ENCODE measurements at places on chromosomes 6 and 20.

DNA sequence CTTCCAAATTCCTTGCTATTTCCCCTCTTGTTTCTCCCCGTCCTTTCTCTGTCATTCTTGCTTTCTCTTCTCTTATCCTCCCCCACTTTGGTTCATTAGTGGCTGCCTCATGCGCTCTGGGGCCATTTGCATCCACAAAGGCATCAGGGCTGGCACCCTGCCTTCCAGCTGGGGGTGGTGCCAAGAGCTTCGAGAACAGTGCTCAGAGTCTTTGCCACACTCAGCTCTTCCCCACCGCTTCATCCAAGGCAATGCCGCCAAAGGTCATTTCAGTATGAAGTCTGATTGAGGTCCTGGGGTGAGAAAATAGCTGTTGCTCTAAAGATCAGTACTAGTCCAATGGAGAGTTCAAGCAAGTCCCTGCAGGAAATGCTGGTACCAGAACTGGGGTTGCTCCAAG, 22.7 kb downstream of the OLIG3 start:
- DNase-seq = no peak

GRCh38 chr6:14286144-14286543, 168.6 kb downstream of the CD83 start:
- no peak for DNase-seq

DNA sequence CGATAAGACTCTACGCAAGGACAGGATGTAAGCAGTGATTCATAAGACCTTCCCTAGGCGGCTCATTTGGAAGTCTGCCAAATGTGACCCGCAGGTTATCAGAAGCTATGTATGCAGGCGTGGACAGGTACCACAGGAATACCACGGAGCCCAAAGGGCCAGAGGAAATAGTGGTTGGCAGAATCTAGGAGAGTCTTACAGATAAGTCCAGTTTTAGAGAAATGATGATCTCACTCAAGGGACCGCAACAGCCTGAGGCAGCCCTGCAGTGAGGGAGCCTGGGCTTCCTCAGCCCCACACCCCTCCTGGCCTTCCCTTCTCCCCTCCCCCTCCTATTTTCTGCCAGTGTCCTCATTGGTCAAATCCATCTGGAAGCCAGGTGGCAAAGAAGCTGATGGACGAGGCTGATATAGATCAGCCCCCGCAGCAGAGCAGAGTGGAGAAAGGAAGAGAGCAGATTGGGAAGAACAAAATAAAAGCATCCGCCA, 110.6 kb downstream of the FNDC1 start:
- no peak for DNase-seq

DNA sequence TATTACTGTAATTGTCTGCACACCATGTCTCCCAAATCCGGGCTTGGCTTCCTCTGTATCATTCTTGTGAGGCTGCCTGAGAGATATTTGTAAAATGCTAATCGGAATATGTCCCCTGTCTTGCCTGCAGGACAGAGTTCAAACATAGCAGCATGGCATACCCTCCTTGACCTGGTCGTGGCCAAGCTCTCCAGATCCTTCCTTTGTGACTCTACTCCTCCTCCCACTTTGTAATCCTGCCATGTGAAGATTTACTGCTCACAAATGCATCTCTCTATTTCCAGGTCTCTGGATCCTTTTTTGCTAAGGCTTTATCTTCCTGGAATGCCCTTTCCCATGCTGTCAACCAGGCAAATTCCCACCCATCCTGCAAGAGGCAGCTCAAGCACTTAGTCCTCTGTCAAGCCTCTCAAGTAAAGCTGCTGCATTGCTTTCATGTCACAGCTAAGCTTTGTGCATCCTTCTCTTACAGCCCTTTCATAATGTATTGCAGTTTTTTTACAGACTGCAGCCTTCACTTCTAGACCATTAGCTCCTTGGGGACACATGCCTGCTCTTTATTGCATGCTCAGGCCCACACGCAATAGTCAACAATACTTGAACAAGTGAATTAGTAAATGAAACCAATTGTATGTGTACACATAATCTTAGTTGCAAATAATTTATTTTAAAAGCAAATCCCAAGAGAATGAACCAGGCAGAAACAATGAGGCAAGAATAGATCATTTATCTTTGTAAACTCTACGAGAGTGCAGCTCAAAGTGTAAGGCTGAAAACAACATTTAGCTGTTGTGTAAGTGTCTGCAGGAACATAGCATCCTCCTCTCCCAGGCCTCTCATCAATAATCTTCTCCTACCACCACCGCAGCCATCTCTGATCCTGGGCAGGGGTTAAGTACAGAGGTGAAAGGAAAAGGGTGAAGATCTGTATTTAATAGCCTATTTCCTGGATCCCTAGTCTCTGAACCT, 45.8 kb downstream of the HIVEP2 start:
- DNase-seq = no peak

- no peak for DNase-seq
These were observed 251.8 kb upstream of the PRND start for GRCh38 chr20:4469910-4470309.

GRCh38 chr6:52547647-52548352, 29.1 kb downstream of the TRAM2 start:
- no peak for DNase-seq

DNA sequence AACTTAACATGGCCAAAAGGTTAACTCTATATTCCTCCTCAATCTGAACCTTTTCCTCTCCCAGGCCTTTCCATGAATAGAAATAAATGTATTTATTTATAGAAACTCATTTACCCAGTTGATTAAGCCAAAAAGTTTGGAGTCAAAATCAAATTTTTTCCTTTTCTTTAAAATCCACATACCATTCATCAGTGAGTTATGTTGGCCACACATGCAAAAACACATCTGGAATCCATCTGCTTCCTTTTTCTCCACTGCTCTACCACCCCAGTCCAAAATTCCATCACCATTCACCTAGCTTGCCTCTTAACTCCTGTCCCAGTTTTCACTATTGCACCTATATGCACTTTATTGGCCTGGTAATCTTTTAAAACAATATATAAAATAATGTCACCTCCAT, 62.4 kb upstream of the TMEM200A start:
- no peak for DNase-seq

GRCh38 chr6:86943819-86944407, 6.6 kb downstream of the HTR1E start:
- DNase-seq = no peak

GRCh38 chr6:105482921-105483320, 80.0 kb upstream of the PREP start:
- no peak for DNase-seq

DNA sequence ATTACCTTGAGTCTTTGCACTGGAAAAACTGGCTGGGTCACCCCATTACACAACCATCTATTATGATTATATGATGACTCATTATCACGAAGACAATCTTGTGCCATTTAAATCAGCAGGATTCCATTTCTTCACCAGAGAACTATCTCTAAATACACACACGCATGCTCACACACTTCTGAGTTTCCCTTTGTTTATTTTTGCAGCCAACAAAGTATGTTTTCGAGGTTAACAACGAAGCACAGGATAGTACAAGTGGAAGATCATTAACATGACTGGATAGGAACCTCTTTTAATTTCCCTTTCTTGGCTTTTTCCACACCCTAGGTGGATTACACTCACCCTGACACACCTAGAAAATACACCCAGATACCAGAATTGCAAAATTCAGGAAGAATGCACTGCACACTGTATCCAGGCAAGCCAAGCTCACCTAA, 18.9 kb downstream of the PERP start:
- no peak for DNase-seq

- DNase-seq = no peak
These were observed 11.1 kb upstream of the FAM209A start for GRCh38 chr20:56513161-56514150.

GRCh38 chr20:16175322-16175961, 397.8 kb downstream of the KIF16B start:
- no peak for DNase-seq

DNA sequence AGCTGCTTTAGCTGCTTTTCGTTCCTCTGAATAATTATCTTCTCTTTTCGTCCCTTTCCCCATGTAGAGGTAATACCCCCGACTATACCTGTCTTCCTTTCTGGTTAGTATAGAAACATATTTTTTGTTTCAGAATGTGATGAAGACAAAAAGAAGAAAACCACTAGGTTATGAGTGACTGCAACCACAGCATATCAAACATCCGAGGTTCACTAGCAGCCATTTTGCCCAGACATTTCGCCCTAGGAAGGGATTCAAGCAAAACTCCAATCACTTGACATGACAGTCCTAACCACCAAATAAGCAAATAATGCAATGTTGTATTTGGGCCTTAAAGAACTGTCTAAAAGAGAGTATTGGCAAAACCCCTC, 9.4 kb downstream of the SNX5 start:
- no peak for DNase-seq

Measured in stimulated activated CD4-positive, alpha-beta T cell treated with anti-CD3 and anti-CD28 coated beads, Interleukin-4, amount 100 ng/mL, for 1 hour (primary cell).